ENCODE measurements at places on chromosomes 11 and 22.

- no peak for DNase-seq
Observed at GRCh38 chr11:128469220-128469619, 118.1 kb downstream of the ETS1 start.

- DNase-seq = no peak
Observed at GRCh38 chr22:30731658-30732057, 37.0 kb downstream of the OSBP2 start.

- DNase-seq = no peak
Observed at GRCh38 chr11:123616505-123617198, 37.8 kb downstream of the SCN3B start.

- DNase-seq = no peak
Observed at GRCh38 chr11:86119077-86119476, 50.2 kb upstream of the PICALM start.

- no peak for DNase-seq
Observed at GRCh38 chr11:102683277-102683676, 22.3 kb downstream of the MMP27 start.
